Activated T-helper 1 cell treated with anti-CD3 and anti-CD28 coated beads, Interleukin-2, amount 50 U/mL, for 16 hours (primary cell): ENCODE measurements at places on chromosomes 3 and 15.
A peak's percentile ranks its signal among the peaks of the same experiment; 100 is the strongest.

- DNase-seq: no peak
Observed at GRCh38 chr15:74206801-74207281, 4.3 kb upstream of the STRA6 start.

GRCh38 chr15:98547275-98547674 lies 101.1 kb upstream of the IGF1R start:
- no peak for DNase-seq

- DNase-seq: peak; percentile 59
Observed at GRCh38 chr3:158570999-158571702, at the start of gene MLF1. TSS of gene MLF1 (plus strand) at chr3:158571194. CDS start at chr3:158571301, 107 bp downstream.

GRCh38 chr3:156892701-156893100 lies 66.5 kb downstream of the LEKR1 start:
- no peak for DNase-seq

GRCh38 chr15:60557191-60557618 lies 78.3 kb upstream of the ICE2 start:
- no peak for DNase-seq

DNA sequence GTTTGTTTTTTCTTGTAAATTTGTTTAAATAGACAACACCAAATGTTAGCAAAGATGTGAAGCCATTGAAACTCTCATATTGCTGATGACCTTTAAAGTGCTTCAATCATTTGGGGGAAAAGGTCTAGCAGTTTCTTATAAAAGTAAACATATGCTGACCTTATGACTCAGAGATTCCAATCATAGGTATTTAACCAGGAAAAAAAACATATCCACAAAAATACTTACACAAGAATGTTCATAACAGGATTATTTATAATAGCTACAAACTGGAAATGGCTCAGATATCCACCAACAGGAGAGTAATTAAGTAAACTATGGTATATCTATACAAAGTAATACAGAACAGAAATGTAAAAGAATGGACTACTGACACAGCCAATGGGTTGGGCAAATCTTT lies 27.1 kb upstream of the RORA start:
- no peak for DNase-seq

- DNase-seq: no peak
Observed at GRCh38 chr3:152899306-152899705, 64.4 kb downstream of the P2RY1 start.

GRCh38 chr15:39919748-39920509 lies at the start of gene GPR176:
TSS of gene GPR176 (minus strand) at chr15:39920266. CDS start at chr15:39920026, 240 bp downstream.
- no peak for DNase-seq

DNA sequence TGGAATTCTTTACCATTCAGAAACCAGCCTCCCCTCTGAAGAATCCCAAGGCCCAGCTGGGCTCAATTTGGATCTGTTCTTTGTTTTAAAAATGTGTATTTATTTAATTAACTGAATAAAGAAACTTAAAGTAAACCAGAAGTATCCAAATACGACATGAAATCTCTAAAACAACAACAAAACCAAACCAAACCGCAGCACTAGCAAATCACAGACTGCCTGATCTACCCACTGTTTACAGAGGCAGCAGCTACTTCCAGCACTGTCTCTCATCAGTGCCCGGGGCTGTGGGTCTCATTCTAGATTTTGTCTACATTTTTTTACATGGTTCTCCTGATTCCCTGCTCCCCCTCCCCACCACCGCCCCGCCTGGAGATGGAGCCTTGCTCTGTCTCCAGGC lies 2.3 kb downstream of the FLNB start:
- DNase-seq: no peak

GRCh38 chr15:90645873-90646575 lies 71.1 kb upstream of the BLM start:
- DNase-seq: no peak

- DNase-seq: no peak
Observed at GRCh38 chr3:167811031-167811430, 75.5 kb downstream of the SERPINI1 start.

- no peak for DNase-seq
Observed at GRCh38 chr15:76059320-76060117, at the start of gene TMEM266. TSS of gene TMEM266 (plus strand) at chr15:76059985. CDS start at chr15:76134264, 74,279 bp downstream.

- DNase-seq: no peak
Observed at GRCh38 chr3:13682331-13683013, 133.5 kb downstream of the FBLN2 start.

GRCh38 chr15:69232144-69232543 lies 66.6 kb upstream of the PAQR5 start:
- no peak for DNase-seq

- no peak for DNase-seq
Observed at GRCh38 chr3:182303169-182303568, 490.1 kb upstream of the ATP11B start.

- peak; percentile 30 for DNase-seq
Observed at GRCh38 chr3:171458071-171458863, 1.9 kb downstream of the TNIK start.

DNA sequence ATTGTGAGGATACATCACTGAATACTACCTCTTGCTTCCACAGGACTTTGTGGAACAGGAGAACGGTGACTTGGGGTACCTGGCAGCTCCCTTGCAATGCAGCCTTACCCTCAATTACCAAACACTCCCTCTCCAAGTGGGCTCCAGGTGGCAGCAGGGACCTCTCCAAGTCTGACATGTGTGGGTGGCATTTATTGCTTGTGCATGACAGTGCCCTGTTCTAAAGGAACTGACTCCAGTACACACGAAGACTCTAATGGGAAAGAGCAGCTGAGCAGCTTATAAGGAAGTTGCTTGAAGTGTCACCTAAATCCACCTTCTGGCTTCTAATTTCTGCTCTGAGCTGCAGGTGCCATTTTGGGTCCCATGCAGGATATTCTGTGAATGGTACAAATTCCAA lies 174.1 kb upstream of the SLCO3A1 start:
- no peak for DNase-seq

- no peak for DNase-seq
Observed at GRCh38 chr3:12959838-12960378, 113.3 kb downstream of the IQSEC1 start.

DNA sequence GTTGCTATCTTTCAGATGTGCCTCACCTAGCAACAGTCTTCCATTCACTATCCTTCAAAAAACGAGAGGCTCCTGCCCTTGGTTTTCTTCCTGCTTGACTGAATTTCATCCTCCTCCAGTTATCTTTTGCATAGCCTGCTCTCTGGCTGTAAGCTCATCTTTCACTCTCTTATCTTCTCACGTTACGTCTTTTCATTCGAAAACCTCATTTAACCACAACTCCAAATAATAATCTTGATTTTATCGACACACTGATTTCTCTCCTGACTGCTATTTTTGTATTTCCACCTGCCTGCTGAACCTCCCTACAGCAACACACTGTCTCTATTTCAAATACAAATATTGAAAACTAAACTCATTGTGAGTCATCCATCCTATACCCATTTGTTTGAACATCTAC lies 230.7 kb upstream of the TMC3 start:
- no peak for DNase-seq

- peak; percentile 15 for DNase-seq
Observed at GRCh38 chr15:80152896-80153876, at the start of gene FAH. TSS of gene FAH (plus strand) at chr15:80152999. CDS start at chr15:80153055, 56 bp downstream.

DNA sequence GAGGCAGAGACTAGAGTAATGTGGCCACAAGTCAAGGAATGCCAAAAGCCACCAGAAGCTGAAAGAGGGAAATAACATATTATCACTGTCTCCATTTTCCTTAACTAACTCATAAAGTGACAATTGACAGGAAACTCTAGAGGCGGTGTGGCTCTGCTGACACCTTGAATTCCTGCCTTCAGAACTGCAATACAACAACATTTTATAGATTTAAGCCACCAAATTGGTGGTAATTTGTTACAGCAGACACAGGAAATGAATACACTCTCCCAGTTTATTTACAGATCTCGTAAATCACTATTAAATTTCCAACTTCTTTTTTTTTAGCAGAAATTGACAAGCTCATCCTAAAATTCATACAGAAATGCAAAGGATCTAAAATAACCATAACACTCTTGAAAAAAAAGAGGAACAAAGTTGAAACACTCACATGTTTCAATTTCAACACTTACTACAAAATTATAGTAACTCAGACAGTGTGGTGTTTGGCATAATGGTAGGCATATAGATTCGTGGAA lies 449.9 kb downstream of the OTOL1 start:
- DNase-seq: no peak
